ENCODE measurements at places on chromosomes 7 and 10. TPM values are rescaled to one million over a fixed set of nuclear protein-coding genes. Genes with fewer than 3 reads are reported as not detected.

Gene CYP2E1
- 0.64 TPM for total RNA-seq

Gene KIF11
- 2.2 TPM for total RNA-seq

Gene ACTR3C
- 10.1 TPM for total RNA-seq

Gene SPDYE6
- total RNA-seq: not detected

Gene NEUROD6
- total RNA-seq: not detected

Gene FZD8
- total RNA-seq: 0.22 TPM

Gene CRPPA
- 0.91 TPM for total RNA-seq

Gene PON3
- total RNA-seq: not detected
